ENCODE measurements at places on chromosomes 11 and 22. TPM values are rescaled to one million over a fixed set of nuclear protein-coding genes. Genes with fewer than 3 reads are reported as not detected.

CATSPER1 gene
- total RNA-seq, result not detected

SLC22A9 gene
- not detected for total RNA-seq

PRSS23 gene
- 6.7 TPM for total RNA-seq

CRYBA4 gene
- not detected for total RNA-seq

OR2AG2 gene
- total RNA-seq, result not detected

SMTNL1 gene
- not detected for total RNA-seq

APOA1 gene
- 59.3 TPM for total RNA-seq

- no peak for DNase-seq
These were observed 68.5 kb upstream of the PITPNB start for GRCh38 chr22:27987557-27987956.

- no peak for DNase-seq
These were observed 46.7 kb downstream of the CD44 start for GRCh38 chr11:35185696-35186095.

DNA sequence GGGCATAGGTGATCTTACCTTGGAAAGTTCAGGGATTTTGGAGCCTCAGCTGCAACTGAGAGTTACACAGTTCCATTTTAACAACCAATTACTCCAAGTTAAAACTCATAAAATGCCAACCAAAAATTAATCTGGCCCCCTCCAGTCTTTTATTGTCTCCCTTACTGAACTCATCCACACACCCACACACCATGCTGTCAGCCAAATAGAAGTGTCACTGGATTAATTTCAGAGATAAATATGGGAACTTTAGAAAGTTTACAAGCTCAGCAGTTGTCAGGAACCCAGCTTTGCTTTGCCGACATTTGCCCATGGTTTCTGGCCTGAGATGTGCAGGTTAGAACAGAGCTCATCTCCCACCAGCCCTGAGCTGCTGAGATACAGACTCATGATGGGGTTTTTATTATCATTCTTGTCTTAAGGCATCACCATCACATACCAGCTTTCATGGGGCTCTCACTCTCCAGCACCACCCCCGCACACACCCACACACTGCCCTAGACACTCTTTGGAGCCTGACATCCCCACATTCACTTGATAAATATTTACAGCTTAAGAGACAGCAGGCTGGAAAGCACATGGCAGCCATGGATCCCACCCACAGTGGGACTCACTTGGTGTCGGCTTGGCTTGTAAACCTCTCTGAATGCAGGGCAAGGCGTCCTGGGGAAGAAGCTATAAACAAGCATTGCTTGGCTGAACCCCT, 23.7 kb upstream of the CTR9 start:
- no peak for DNase-seq

DNA sequence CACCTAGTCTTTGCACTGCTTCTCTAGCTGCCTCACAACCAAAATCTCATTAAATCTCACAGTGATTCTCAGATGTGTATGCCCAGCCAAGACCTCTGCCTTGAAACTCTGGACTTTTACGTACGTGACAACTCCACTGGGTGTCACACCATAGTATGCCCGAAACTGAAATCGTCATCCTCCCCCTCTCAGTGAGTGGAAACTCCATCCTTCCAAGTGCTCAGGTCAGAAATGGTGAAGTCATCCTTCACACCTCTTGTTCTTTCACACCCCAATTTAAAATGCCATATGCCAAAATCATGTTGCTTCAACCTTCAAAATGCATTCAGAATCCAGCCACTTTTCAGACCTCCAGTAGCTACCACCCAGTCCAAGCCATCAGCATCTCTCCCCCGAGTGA, 42.5 kb downstream of the SFI1 start:
- DNase-seq, result no peak

- DNase-seq, result no peak
These were observed 197.7 kb upstream of the CTSC start for GRCh38 chr11:88535266-88535665.

- no peak for DNase-seq
These were observed 38.0 kb upstream of the TEF start for GRCh38 chr22:41343717-41344116.

DNA sequence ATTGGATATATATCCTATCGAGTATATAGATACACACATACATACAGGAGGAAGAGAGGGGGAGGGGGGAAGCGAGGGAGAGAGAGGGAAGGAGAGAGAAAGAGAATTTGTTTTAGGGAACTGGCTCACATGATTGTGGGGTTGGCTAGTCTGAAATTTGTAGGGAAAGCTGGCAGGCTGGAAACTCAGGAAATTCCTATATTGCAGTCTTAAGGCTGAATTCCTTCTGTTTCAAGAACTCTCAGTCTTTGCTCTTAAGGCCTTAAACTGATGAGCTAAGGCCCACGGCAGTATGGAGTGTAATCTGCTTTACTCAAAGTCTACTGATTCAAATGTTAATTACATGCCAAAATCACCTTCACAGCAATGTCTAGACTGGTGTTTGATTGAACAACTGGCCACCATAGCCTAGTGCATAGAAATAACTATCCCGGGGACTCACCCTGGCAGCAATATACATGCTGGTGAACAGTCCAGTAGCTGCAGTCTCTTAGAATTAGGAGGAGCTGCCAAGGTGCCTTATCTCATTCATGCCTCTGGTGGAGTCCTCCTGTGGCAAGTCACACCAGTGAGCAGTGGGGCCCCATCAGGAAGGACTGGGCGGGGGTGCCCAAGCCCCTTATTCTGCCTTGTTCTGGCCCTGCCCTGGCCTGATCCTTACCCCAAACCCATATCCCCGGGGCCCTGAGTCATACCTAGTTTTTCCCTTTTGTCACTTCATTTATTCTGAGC, 59.7 kb upstream of the AMPD3 start:
- no peak for DNase-seq

- no peak for DNase-seq
These were observed 95.5 kb downstream of the LUZP2 start for GRCh38 chr11:24592360-24592759.

DNA sequence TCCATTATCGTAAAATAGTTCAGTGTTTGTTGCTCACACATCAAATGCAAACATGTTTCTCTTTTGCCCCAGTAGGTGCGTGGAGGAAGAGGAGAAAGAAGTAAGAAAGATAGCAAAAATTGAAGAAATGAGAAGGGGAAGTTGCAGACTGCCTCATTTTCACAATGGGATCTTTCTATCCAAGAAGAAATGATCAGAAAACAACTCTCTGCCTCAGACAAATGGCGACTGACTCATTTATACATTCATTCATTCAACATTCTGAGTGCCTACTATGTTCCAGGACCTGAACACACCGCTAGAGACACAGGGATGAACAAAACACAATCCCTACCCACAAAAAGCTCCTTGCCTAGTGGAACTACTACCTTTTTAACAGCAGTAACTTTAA, 367 bp downstream of the HPS5 start:
- no peak for DNase-seq

- no peak for DNase-seq
These were observed 93.6 kb upstream of the CRYBB3 start for GRCh38 chr22:25105817-25106650.

DNA sequence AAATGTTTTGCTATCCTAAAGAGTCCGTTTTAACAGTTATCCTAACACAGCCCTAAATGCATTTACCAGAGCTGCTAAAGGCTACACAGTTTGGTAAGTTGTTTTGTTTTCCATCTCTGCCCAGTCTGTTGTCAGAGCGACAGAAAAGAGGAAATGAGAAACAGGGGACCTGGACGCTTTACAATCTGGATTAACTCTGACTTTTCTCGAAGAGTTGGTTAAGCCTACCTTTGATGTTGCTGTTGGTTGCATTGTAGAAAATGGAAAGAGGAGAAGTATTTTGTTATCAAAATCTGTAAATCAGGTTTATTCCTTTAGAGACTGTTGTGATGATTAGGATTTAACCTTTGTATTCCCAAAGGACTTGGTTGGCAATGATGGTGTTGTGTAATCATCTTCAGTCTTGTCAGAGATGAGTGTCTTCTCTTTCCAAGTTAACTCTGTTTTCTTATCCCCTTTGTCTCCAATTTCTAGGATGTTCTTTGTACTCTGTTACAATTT, 481 bp downstream of the ANGPTL5 start:
- no peak for DNase-seq

DNA sequence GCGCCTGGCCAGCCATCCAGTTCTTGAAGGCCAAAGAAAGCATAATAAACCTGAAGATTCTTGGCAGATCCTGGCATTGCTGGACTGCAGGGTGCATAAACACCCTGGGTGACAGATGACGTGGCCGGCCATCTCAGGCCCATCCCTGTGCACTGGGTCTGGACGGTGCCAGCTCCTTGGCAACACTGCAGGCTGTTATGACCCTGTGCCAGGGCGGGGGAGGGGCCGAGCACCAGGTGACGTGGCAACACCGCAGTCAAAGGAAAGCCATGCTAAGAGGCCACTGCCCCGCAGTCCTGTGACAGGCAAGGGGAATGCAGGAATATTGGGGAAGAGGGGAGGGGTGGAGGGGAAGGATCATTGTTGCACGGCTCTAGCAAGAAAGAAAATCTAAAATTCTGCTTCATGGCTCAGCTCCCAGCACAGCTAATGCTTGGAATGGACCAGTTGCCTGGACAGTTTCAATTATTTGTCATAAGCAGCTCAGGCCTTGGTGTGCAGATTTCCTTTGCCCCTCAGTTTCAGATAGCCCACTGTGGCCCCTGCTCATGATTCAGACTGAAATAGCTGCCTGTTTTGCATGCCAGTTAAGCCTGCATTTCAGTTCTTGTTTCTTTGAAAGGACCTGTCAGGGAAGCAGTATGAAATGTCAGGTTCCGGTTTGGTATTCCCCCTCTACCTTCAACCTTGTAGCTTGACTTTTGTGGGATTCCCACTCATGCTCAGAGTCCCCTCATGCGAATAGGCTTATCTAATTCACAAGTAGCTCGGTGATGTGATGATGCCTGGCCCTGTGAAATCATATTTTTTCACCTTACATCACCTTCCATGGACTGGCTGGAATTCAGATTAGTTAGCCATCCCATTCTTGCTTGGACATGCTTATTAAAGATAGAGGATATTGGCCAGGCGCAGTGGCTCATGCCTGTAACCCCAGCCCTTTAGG, 29.7 kb upstream of the DDX6 start:
- DNase-seq, result peak; percentile 80

DNA sequence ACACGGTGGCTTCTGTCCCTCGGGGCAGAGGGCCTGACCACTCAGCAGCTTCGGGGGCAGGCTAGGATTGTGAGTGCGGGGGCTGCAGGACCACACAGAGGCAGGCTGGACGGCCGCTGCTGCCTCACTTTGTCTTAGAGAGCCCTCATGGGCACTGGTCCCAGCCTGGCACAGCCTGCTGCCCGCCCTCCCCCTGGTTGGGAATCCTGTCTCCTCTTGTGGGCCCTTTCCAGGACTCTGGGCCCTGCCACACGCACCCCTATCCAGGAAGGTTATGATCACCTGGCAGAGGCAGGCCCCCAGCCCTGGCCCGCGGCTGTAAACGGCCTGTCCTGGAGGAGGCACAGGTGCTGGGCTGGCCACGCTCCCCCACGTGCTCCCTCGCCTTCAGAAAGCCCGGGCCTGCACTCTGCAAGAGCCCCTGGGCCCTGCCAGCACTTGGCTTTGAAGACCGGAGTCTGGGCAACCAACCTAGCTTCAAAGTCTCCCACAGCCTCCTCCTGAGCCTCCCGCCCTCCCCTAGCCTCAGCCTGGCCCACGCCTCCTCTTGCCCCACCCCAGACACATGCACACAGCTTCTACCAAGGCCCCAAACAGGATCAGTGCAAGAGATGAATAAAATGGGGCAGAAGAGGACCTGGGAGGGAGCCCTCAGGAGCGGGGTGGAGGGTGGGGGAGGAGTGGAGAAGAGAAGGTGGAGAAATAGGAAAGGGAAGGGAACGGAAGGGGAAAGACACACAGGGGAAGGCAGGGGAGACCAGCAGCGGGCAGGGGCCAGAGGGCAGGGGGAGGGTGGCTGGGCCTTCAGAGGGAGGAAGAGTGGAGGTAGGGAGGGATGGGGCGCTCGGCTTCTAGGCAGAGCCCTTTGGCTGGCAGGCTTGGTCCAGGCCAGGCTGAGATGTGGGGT, 31.0 kb downstream of the SYT7 start:
- no peak for DNase-seq

GRCh38 chr22:29309332-29310064, 3.0 kb downstream of the GAS2L1 start:
- peak; percentile 77 for DNase-seq

DNA sequence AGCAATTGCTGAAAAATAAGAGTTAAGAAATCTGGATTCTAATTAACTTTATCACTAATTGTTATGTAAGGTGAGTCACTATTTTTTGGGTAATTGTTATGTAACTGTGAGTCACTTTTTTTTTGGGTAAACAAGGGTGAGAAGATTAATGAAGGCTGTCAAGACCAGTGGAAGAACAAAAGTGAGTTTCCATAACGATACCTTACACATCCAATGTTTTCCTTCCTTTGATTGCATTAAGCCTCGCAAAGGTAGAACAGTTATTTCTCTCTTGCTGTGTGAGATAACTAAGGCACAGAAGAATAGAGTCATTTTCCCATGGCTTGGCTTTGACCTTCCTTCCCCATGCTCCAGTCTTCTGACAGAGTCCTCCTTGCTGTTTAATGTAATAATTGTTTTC, 374.7 kb downstream of the DDX10 start:
- DNase-seq, result no peak

DNA sequence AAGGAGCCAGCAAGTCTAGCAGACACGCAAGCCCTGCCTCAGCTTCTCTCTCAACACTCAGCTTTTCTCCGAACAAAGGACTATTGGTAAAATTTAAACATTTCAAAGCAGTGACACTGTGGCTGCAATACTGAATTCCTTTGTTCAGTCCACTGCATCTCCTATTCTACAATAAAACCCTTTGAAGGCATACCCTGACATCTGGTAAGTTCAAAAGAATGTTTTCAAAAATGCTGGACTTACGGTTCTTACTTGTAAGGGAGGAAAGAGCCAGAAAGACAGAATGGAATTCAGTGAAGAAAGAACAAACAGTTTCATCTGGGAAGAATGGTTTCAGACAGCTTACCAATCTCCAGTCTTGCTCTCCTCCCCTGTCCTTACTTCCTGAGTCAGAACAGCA, 12.7 kb upstream of the OR8K1 start:
- no peak for DNase-seq

- DNase-seq, result no peak
These were observed 10.8 kb upstream of the MSANTD4 start for GRCh38 chr11:106032861-106033260.

DNA sequence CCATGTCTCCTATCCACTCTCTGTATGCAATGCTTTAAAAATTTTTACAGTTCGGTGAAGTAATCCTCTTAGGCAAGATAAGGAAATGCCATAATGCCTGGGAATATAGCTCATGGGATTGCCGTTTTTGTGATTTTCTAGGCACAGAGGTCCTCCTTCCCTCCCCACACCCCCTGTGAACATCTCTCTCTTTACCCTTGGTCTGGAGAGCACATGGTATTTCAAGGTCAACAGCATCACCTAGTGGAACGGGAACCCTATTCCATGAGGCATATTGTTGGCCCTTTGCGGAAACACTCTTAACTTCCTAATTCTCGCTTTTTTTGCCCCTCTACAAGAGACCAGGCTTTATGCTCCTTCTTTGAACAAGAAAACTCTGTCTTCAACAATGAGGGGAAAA, 8.8 kb downstream of the NXPE4 start:
- DNase-seq, result no peak

DNA sequence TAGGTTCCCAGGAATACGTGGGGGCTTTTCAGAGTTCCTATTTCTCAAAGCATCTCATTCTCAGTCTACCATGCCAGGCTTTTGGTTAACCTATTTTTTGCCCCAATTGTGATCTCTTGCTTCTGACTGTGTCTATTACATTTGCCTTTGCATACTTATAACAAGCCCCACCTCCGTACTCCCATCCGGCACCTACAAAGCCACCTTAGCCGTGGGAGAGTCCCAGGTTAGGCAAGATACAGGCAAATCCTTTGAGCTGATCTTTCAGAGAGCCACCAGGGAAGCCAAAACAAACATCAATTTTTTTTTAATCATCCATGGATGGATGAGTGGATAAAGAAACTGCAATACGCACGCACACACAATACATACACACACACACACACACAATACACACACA, 18.6 kb upstream of the PANX3 start:
- DNase-seq, result no peak
